ENCODE measurements at places on chromosomes 7 and 10. TPM values are rescaled to one million over a fixed set of nuclear protein-coding genes. Genes with fewer than 3 reads are reported as not detected.

GRCh38 chr7:114802632-114803031 lies 119.3 kb upstream of the MDFIC start:
- DNase-seq = no peak

The TMEM236 gene
- 0.65 TPM for total RNA-seq

GRCh38 chr7:74428023-74428422 lies 25.7 kb upstream of the GTF2IRD1 start:
- no peak for DNase-seq

GRCh38 chr10:126634911-126635310 lies 35.6 kb downstream of the C10orf90 start:
- DNase-seq = no peak

GRCh38 chr7:92809760-92810573 lies 26.4 kb downstream of the CDK6 start:
- DNase-seq = peak; percentile 95

DNA sequence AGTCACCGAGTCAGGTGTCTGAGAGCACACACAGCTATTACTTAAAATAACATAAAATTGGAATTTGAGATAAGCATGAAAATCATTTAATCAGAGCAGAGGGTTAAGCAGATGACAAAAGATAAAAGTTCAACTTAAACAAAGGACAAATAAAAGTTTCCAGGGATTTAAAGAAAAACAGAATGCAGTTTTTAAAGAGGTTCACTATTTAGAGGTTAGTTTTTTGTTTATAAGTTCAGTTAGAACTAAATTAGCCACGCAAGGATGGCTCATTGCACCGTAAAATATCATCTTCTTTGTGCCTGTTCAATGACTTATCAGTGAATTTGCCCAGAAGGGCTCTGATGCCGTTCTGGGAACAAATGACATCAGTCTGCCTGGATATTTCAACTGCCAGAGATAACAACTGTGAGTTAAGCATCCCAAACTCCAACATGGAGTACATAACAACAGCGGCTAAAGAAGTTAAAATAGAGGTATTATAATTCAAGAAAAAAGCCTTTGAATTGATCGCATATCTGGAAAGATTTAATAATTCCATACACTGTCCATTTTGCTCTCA lies 107.8 kb downstream of the ANK3 start:
- DNase-seq = peak; percentile 37

DNA sequence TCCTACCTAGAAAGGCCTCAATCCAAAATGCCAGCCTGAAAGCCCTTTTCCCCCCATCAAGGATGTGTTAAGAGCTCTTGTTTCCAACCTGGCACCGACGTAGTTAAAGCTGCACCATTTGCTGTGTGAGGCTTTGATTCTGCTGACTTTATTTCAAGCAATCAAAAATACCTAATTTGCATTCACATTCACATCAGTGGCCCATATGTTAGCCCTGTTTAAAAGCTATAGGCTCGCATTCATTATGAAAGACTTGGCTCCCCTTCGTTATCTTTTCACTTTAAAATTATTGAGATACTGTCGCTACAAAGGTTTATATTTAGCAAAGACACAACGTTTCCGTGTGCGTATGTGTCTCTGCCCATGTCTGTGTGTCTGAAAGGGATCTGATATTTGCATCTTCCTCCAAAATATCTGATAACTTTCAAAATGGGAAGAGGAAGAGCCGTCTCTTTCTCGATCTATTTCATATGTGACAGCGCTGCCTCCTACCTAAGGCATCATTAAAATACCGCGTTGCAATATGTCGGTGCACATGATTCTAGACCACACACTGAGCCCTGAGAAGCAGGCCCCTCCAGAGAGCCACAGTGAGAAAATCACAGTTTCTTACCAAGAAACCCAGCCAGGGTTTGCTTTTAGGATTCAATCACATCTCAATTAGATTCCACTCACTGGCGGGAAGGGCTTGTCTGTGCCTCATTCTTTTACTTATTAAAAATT lies 57.1 kb upstream of the ITPRID1 start:
- no peak for DNase-seq

DNA sequence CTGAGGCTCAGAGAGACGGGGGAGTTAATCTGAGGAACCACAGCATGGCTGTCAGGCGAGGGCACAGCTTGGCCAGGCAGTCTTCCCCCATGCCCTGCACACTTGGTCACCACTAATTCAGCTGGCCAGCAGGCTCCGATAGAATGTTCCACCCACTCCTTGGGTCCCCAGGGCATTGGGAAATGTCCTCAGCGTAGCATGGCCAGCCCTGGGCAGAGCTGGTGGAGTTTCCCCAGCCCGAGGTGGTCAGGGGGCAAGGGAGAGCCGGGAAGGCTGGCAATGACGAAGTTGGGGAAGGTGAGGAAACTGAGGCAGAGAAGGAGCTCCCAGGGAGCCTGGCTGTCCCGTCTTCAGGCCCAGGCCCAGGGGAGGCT lies 12.1 kb upstream of the GRIFIN start:
- DNase-seq = no peak

The ASZ1 gene
- not detected for total RNA-seq

DNA sequence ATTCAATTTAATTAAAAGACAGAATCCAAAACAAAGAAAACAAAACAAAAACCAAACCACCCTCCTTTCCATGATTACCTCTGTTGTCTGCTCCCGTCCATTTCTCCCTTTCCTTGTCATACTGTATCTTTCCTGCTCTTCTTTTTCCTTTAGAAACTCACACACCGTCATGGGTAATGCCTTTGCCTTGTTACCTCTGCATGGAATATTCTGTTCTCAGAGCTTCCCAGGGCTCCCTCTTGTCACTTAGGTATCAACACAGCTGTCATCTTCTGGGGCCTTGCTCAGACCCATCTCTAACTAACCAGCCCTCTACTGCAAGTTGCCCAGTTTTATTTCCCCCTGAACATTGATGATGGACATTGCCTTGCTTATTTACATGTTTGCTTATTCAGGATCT lies 30.2 kb upstream of the GIMAP8 start:
- no peak for DNase-seq

- DNase-seq = peak; percentile 87
These were observed 1.1 kb downstream of the WASL start for GRCh38 chr7:123747620-123748141.

The SPDYE18 gene
- total RNA-seq = 0.22 TPM

The ANKRD16 gene
- 3.5 TPM for total RNA-seq
